Posterior cingulate gyrus (tissue), 11 donors: ENCODE measurements at places on chromosomes 3 and 15.

DNA sequence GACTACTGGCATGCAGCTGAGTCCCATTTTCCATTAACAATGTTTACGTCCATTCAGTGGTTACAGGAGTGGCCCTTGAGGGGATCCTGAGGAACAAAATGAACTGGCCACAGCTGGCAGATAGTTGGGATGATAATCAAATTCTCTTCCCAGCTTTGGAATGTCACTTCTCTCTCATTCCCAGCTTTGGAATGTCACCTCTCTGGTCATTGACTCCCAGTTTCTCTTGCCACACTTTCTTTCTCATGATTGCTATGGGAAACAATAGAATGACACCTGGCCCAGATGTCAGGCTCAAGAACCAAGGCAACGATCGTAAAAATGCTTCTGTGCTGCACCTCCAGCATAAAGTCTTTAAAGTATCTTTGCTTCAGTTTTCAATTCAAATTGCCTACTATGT, 34.0 kb downstream of the ATP13A4 start:
- no peak for DNase-seq

DNA sequence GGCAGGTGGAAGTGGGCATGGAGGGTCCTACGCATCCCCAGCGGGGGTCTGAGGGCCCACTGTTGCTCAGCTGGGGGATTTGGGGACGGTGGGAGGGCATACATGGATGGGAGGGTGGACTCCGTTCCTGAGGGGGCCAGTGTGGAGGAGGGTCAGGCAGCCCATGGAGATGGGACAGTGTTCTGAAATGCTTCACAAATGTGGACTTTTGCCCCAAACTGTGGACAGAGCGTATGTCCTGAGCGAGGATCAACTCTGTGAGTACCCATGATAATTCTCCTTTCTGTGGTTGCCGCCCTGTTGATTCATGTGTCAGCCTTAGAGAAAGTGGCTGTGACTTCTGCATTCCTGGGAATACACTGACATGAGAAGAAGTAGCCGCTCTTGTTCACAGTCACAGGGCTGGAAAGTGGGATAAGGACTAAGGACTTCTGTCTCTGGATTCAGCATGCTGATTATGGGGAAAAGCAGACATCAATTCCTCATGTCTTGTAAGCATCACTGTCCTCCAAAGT, 33.4 kb downstream of the SMAD3 start:
- no peak for DNase-seq

DNA sequence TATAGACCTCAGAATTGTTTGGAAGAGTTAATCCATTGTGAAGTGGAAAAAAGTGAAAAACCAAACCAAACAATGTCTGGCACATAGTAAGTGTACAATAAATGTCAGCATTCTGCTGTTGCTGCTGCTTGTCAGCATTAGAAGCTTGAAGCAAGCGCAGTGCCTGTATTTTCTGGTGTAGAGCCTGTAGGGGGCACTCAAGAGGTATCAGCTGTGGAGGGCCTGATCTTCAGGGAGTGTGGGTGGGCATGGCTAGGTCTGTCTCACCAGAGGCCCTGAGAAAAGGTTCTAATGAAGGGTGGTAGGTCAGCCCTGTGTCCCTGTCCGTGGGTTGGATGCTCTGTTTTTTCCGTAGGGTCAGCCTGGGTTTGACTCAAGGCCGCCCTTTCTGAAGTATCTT, 3.6 kb downstream of the ADAMTSL3 start:
- DNase-seq: no peak

GRCh38 chr3:42019144-42019952, 57.4 kb upstream of the ULK4 start:
- DNase-seq: no peak

DNA sequence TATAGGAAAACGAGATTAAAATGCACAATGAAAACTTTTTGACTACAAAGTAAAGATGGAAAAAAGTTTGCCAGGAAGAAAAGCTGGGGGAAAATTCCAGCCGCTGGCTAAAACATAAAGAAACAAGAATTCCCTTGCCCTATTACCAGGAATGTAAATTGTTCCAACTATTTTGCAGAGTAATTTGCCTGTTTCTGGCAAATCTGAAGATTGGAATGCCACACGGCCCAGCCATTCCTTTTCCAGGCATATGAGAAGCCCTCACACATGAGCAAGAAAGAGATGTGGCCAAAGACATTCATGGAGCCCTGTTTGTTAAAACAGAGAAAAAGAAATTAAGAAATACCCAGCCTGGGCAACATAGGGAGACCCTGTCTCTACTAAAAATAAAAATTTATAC, 8.4 kb upstream of the GATA2 start:
- no peak for DNase-seq

DNA sequence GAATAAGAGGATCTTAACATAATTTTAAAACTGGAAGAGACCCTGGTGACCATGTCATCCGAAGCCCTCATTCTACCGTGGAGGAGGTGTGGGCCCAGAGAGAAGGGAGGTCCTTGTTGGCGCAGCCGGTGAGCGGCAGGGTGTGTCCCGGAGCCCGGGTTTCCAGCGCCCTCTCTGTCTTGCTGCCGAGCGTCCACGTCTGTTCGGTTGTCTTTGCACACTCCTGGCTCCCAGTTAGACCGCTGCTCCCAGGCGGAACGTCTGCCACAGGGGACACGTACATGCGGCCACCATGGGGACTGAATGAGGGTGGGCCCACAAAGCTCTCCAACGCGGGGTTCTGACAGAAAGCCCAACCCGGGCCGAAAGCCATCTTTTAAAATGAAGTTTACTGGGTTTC, 6.6 kb upstream of the MUC4 start:
- DNase-seq: no peak

GRCh38 chr15:82595766-82596165, 51.4 kb downstream of the CPEB1 start:
- DNase-seq: no peak

- DNase-seq: no peak
These were observed 319.9 kb upstream of the ICE2 start for GRCh38 chr15:60798821-60799220.

DNA sequence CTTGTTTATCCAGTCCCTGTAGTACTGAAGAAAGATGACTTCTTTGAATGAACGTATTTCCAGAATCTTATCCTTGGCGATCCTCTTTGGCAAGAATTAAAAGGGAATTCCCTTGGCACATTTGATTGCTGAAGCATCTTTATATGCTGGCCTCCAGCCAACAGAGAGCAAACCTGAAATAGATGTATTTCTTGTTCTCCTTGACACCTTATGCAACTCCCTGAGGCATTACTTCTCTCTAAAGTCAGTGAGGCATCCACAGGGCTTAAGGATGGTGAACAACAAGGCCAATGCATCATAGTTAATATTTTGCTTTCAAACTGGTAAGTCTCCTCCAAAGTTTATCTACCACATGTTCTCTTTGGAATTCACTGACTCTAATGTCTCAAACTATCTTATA, 450.9 kb upstream of the THRB start:
- DNase-seq: no peak

GRCh38 chr3:141471160-141471559, 15.7 kb upstream of the RASA2 start:
- no peak for DNase-seq

DNA sequence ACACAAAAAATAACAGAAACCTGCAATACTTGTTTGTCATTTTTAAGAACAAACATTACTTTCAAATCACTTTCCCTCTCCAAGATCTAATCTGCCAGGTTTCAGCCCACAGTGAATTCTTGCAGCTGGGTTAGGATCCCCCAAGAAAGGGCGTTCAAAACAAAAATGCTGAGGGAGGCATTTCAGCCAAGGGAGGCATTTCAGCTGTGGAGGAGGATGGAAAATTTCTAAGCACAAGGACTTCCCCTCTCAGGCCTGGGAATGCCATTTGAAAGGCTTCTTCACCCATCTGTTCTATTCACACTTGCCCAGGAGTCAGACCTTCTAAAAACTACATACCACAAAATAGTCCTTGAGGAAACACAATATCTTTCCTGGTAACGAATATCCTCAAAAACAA, 69.1 kb downstream of the P3H2 start:
- DNase-seq: no peak

DNA sequence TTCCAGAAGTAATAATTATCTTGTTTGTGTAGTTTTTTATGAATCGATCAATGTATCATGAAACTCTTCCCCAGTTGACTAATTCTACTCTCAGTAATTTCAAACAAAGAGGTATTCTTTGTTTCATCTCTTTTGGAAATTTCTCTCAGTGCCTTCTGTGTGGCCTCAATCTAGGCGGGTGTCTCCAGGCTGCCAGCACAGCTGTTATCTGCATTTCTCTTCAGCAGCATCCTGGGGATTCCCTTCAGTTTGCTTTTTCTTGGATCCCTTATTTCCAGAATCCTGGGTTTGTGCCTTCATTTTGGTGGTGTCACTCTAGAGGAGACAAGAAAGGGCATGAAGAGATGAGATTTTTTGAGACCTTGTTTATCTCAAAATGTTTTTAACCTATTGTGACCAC, 22.7 kb downstream of the NIPA2 start:
- DNase-seq: no peak

- no peak for DNase-seq
These were observed 34.2 kb downstream of the HMCES start for GRCh38 chr3:129312671-129313414.

DNA sequence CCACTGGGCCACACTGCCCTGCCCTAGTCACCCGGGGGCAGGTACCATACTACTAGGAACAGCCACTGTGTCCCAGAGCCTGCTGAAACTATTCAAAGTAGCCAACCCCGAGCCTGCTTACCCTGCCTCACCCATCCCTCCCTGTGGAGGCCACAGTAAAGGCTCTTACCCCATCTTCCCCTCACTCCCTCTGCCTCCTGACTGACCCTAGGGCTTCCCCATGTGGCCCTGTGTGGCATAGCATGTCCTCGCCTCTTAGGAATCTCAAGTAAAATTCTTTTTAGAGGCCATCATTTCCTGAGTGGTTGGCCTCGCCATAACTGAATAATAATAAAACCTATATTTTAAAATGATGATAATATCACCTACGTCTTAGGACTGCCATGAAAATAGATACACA, 112.2 kb upstream of the SLC6A11 start:
- DNase-seq: no peak

DNA sequence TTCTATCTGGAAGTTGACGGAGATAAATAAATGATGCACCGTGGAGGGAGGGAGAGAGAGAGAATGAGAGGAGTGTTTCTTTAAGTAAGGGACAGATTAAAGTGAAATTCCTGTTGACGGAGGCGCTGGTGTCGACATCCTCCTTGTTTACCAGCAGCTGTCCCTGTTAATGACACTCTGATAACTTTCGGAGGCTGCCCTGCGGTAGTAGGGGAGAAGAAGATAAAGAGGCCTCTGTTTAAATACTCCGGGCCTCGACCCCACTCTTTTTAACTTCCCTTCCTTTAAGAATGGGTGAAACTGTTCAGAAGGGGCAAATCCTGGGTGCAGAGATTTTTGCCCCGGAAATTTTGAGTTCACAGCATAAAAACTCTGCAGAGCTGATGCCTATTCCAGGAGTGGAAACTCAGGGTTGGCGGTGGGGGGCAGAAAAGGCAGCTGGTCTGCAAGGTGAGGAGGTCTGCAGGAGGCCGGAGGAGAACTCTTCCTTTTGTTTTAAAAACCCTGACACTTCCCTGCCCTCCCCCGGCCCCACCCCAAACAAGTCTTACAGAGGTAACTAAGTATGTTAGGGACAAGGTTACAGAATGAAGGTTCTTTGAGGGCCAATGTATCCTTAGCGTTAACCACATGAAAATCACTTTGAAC, 276.6 kb upstream of the NR2F2 start:
- DNase-seq: no peak

GRCh38 chr3:113084777-113085176, 94.0 kb downstream of the GTPBP8 start:
- DNase-seq: no peak

GRCh38 chr3:37813403-37813802, 48.3 kb upstream of the CTDSPL start:
- no peak for DNase-seq

DNA sequence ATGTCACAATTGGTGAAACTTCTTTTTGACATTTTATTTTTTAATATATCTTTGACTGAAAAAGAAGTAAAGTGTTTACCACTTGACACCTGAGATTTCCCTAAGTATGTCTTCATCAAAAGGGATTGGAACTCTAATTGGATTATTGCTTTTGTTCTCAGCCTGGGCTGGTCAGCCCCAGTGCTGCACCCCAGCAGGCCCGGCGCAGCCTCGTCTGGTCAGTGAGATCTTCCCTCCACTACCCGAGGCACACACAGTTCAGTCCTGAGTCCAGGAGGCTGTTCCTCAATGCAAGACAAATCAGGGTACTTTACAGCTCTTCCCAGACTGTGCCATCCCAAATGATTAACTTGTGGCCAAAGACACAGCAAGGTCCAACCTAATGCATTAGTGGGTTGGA, 146.9 kb upstream of the SEMA6D start:
- no peak for DNase-seq

DNA sequence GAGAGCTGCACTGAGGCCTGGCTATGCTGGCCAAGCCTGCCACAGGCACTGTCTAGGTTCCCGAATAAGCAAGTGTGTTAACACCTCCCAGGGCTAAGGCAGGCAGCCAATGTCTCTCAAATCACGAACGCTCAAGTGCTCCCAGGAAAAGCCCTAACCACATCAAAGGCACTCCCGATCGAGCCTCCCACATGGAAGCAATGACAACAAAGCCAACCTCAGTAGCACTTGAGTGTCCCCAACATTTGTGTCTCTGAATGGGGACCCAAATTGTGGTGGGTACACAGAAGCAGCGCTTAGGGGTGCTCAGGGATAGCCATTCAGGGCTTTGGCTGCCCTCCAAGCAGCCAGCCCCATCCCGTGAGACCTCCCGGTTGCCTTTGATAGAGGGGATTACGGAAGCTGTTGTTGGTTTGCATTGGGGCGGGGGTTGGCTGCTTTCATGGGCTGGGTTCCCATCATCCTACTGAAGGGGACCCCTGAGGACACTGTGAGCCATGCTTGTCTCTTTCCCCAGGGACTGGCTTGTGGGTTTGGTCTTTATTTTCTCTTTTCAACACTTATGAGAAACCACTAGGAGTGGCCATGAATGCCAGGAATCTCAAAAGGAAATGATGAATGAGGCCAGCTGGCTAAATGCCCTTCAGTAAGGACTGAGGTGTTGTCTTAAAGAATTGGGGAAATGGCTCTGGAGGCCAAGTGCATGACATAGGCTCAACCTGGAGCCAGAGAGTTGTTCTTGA, 234.1 kb upstream of the FEZF2 start:
- DNase-seq: peak; percentile 32

GRCh38 chr3:11995120-11995519, 9.1 kb upstream of the SYN2 start:
- DNase-seq: no peak

GRCh38 chr3:116812949-116813348, 103.4 kb downstream of the TUSC7 start:
- no peak for DNase-seq
